ENCODE measurements at places on chromosomes 11 and 22.

GRCh38 chr22:38696606-38697424, 3.9 kb downstream of the JOSD1 start:
- DNase-seq: no peak

DNA sequence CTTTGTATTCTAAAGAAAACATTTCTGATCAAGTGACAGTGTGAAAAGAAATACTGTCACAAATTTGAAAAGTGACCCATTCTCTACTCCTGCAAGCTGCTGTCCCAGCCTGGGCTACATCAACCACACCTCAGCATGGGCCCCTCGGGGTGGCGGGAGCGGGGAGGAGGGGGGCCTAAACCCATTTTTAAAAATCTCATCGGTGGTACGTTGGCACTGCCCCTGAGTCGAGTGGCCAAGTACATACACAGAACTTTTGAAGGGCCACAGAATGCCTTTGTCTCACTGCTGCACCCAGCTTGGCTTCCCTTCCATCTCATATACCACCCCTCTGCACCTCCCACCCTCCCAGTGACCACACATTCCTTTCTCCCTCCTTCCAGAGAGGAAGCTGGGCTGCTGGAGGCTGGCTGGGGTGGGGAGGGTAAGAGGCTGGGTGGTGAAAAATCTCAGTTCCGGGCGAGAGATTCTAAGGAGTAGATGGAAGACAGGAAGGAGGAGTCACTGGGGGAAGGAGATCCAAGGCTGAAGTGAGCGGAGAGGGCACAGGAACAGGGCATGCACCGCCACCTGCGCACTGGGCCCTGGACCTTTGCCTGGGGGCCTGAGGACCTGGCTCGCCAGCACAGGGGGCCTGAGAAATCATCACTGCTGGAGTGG, 21.1 kb downstream of the FXYD6 start:
- DNase-seq: no peak

DNA sequence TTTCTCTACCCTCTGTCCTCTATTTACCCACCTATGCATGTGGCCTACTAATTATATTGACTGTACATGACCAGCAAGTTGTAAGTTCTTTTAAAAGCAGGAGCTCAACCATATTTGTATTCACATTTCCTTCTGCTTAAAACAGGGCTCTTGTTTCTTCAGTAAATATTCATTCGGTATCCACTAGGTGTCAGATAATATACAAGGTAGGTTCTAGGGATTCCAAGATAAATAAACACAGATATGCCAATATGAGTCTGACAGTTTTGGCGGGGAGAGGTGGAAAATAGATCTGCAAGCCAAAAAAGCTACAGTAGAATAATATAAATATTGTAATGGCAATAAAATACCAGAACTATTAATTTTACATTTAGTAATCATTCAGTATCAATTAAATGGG, 15.3 kb upstream of the RAB30 start:
- no peak for DNase-seq

GRCh38 chr11:106231591-106231990, 154.1 kb downstream of the AASDHPPT start:
- DNase-seq: no peak

- no peak for DNase-seq
These were observed 758 bp downstream of the LDLRAD3 start for GRCh38 chr11:35944503-35945136.
